ENCODE measurements at places on chromosomes 6 and 20.

GRCh38 chr6:142184307-142184706, 37.2 kb downstream of the VTA1 start:
- DNase-seq: no peak

- DNase-seq: no peak
Measured at GRCh38 chr6:162245830-162246420, 481.6 kb downstream of the PRKN start.

DNA sequence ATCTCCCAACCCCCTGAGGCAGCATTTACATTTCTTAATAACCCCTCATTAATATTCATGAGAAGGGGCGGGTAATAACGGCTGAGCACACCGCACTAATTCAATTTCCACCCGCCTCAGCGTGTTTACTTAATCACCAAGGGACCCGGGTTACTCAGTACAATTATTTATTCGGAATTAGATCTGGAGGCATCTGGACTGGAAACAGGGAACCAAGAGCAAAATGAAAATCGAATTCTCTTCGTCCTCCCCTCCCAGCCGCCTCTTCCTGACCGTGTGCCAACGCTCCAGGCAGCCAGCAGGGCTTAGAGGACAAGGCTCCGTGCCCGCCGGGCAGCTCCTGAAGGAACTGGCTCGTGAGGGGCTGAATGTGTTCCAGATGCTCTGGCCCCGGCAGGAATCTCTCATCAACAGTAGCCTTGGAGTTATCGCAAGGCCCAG, 23.5 kb upstream of the CTNNBL1 start:
- no peak for DNase-seq

- no peak for DNase-seq
Measured at GRCh38 chr6:33929575-33930288, 125.9 kb upstream of the MLN start.

DNA sequence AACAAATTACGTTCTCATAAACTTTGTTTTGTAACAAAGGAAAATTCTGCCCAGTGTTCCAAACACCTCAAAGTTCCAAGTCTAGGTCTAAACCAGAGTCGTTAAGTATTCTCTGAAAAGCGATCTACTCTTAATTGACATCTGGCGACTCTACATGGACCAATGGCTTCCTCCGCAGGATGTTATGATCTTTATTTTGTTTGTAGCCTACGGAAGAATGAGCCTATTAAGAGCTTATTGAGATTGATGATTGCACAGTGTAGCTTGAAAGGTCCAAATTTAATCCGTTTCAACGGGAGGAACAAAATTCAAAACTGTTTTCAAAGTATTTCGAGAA, 61.1 kb downstream of the FAM217A start:
- no peak for DNase-seq

DNA sequence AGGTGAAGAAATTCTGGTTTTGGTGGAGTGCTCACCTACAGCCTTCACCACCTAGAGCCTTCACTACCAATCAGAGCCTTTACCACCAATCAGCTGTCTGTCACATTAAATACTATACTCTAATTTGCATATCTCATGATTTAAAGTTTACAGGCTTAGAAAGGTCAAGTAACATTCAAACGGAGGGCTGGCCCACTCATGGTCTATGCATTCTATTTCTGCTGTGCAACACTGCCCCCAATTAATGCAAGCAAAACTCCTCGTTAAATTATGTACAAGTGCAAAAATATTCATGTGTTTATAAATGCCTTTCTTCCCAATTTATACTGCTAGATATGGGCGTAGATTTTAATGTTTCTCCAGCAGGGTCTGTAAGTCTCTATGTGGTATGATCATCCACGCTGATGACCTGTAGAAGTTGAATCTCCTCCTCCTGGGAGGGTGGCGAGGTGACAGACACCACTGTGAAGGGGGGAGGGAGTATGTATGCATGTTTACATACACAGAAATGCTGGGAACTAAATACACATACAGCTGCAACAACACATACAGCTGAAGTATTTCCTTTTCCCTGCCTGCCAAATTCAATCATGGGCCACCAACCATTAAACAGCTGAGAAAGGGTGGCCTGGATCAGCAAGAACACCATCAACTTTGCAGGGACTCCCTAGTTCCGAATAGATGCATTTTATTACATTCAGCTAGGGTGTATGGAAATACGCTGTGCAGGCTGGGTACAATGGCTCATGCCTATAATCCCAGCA, 13.1 kb downstream of the RRAGD start:
- DNase-seq: no peak

GRCh38 chr6:166570929-166571713, 15.4 kb downstream of the RAMACL start:
- no peak for DNase-seq

DNA sequence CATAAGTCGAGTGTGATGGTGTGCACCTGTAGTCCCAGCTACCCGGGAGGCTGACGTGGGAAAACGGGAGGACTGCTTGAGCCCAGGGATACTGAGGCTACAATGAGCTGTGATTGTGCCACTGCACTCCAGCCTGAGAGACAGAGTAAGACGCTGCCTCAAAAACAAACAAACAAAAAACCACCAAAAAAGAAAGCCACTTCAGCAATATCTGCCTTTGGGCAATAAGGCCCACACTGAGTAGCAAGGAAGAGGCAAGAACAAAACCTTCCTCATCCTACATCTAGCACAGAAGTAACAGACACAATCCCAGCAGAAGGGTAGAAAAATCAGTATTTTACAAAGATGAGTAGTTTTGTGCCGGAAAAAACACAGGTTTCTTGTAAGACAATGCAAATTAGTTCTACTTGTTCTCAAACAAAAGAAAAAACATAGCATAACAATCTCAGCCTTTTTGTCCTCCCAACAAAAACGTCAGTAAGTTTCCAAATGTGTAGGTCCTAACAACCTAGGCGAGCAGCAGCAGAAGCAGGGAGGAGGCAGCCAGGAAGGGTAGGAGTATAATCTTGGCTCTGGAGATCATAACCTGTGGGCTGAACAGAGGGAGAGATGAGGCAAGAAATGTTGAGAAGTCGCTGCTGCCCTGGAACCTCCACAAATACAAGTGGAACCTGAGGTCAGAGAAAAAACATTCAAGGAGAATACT, 5.7 kb downstream of the PPP1R10 start:
- no peak for DNase-seq

DNA sequence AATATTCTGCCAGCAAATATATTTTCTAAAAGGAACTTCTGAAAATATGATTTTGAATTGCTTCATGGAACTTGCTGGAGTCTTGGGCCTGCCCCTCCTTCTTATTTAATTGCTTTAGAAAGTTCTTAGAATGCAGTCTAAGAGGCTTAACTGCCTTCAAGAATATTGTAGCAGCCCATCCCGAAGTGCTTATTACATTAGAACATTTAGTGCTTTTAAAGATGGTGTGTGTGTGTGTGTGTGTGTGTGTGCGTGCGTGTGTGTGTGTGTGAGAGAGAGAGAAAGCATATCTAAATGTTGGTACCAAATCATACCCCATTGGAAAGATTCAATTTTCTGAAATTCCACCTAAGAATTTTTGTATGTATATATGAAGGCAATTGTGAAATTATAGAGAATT, 193.5 kb downstream of the SLC24A3 start:
- DNase-seq: no peak

GRCh38 chr20:47241345-47241781, 115.1 kb downstream of the ZMYND8 start:
- no peak for DNase-seq

DNA sequence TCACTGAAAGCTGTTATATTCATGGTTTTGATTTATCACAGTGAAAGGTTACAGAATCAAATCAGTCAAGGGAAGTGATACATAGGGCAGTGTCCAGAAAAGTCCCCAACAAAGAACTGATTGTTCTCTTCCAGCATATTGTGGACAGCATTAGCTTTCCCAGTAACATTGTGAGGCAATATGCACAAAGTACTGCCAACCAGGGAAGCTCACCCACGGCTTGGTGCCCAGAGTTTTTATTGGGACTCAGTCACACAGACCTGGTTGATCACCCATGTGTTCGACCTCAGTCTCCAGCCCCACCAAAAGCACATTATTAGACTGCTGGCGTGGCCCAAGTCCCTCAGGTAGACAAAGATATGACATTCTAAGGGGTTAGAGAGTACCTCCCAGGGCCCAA, 76.0 kb downstream of the LCA5 start:
- DNase-seq: no peak

DNA sequence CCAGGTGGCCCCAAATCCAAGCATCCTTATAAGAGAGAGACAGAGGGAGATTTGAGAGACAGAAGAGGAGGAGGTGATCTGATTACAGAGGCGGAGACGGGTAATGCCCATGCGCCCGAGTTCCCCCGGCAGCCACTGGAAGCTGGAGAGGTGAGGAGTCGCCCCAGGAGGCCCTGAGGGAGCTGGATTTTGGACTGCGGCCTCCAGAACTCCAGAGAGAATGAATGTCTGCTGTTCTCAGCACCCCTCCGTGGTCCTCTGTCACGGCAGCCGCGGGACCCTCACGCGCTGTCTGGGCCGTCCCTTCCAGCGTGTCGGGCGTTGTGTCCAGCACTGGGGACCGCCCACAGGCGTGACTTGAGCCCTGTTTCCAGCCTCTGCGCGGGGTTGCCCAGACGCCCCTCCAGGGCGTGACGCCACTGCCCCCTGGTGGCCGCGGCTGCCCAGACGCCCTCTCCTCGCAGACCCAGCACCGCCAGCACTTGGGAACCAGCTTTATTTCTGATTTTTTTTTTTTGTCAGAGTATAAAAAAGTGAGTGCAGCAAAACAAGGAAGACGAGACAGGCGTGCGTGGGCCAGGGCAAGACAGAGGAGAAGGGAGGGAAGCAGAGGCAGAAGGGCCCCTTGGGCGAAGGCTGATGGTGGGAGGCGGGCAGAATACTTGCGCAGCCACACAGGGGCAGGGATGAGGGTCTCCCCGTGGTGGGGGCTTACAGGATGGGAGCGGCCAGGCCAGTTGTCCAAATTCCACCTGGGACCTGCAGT, 4.1 kb upstream of the ZNF512B start:
- DNase-seq: peak; percentile 97

DNA sequence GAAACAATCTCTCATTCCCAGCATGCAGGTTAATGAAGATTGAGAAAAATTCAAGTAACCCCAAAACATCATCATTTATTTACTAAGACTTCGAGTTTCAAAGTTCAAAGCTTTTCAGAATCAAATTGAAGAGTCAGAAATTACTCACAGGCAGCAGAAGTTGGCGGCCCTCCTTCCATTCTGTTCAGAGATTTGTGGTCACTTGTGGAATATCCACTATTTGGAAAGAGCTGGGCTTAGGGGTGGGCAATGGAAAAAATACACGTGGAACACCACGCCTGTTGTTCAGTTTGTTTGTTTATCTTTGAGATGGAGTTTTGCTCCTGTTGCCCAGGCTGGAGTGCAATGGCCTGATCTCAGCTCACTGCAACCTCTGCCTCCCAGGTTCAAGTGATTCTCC, 108.6 kb upstream of the NAA20 start:
- DNase-seq: no peak

GRCh38 chr6:33008944-33009861, at the start of gene HLA-DOA:
HLA-DOA (minus strand) TSS chr6:33009591.
- peak; percentile 19 for DNase-seq

- peak; percentile 59 for DNase-seq
Measured at GRCh38 chr20:35523298-35523888, 6.1 kb downstream of the C20orf173 start.

DNA sequence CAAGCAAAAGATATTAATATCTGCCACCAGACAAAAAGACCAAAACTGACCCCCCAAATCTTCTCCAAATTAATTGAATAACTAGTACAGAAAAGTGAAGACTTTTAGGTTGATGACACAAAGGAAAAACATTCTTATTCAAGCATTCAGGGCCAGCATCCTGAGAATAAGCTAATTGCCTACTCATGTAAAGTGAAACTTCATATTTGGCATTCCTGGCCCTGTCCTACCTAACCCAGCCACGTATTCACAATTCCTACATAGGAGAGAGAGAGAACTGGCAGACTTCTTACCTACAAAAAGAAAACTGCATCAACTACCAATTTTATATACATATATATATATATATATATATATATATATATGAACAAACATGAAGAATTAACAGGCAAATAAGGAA, 4.9 kb upstream of the ASCC3 start:
- no peak for DNase-seq

DNA sequence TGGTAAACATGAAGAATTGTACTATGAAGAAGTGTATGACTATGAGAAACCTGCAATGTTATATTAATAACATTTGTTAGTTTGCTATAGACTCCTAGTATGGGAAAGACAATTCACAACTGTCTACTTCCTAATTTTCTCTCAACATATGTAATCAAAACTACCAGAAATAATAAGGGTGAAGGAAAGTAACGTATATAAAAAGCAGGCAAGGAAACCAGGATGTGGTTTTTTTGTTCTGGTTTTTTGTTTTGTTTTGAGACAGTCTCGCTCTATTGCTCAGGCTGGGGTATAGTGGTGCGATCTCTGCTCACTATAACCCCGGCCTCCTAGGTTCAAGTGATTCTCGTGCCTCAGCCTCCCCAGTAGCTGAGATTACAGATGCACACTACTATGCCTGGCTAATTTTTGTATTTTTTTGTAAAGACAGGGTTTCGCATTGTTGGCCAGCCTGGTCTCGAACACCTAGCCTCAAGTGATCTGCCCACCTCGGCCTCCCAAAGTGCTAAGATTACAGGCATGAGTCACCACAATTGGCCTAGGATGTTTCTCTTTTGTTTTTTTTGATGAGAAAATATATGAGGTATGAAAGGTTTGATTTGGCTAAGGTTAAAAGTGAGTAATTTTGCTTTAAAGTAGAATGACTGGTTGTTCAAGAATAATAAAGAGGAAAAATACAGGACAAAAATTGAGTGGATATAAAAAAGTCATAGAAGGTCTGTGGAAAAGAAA, 83.1 kb downstream of the PTCHD4 start:
- no peak for DNase-seq

GRCh38 chr6:161683400-161683799, 409.5 kb upstream of the AGPAT4 start:
- DNase-seq: no peak

- no peak for DNase-seq
Measured at GRCh38 chr6:29986179-29986781, 43.9 kb downstream of the HLA-A start.

DNA sequence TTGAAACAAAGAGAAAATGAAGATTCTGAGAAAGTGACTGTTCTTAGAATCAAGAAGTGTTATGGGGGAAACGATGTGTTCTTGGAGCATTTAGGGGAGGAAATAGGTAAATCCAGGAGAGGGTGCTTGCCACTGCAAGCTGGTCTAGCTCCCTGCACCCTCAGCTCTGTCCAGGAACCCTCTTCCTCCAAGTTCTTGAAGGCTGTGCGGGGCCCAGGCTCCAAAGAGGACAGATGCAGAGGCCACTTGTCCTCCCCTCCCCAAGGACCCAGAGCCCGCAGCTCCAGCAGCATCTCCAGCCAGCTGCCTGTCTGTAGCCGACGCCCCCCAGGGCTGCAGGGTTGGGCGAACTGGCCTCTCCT, 87.9 kb downstream of the CDC5L start:
- DNase-seq: no peak

DNA sequence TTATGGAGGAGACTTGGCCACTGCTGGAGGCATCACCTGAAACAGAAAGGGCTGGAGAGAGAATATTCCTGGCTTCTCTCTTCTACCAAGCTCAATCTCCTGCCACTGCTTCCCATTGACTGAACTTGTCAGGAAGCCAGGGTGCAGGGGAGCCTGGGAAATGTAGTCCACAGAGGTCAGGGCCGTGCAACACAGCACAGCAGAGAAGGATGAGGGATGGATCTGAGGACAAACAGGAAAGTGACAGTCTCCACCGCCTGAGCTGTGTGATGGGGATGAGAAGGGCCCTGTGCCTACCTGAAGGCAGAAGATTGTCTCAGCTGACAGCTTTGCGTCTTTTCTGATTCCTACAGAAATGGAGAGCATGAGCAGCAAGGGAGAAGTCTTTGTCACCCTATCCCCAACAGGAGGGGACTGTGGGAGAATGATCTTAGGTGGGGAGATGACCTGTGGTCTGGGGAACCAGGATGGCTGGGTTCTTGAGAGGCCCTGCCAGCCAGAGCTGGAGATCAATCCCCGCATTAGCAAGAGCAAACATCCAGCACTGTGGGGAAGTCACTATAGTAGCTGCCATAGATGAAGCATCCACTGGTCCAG, 114.2 kb downstream of the SNX5 start:
- DNase-seq: peak; percentile 52

All from endothelial cell (in vitro differentiated cells).